ENCODE measurements at places on chromosomes 7 and 10.

- no peak for DNase-seq
These were observed 239.5 kb upstream of the PITRM1 start for GRCh38 chr10:3412071-3412582.

- DNase-seq, result peak; percentile 54
These were observed 140.0 kb downstream of the LHPP start for GRCh38 chr10:124601431-124602120.

GRCh38 chr10:47383261-47384147 is 589 bp downstream of the ZNF488 start:
- DNase-seq, result no peak

DNA sequence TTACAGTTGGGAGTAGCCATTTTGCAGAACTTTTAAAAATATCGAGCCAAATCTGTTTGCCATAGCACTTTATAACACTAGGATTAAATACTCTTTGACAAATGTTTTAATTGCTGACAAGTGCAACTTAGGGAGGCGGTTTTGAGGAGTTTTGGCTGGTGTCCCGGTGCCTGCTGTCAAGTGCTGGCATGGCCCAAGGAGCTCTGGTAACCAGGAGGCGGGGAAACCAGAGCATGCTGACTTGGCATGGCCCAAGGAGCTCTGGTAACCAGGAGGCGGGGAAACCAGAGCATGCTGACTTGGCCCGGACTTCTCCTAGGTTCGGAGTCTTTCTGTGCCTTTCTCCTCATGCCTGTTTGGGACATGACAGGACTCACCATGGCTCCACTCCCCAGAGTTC is 30.8 kb upstream of the ZNF32 start:
- DNase-seq, result no peak

DNA sequence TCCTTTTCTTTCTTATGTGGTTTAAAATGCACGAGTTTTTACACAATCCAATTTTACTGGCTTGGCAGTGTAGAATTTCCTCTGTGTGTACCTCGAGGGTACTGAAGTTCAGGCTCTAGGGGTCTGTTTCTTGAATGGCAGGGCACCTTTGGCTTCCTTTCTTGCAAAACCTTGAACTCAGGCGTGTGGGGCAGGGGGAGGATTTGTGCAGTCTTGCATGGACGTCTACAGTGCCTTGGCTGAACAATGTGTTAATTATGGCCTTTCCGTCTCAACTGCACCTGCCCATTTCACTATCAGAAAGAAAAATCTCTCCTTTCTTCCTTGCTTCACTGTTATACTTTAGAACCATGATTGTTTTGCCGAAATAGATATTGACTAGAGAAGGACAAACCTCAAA is 570.9 kb downstream of the INHBA start:
- peak; percentile 21 for DNase-seq

DNA sequence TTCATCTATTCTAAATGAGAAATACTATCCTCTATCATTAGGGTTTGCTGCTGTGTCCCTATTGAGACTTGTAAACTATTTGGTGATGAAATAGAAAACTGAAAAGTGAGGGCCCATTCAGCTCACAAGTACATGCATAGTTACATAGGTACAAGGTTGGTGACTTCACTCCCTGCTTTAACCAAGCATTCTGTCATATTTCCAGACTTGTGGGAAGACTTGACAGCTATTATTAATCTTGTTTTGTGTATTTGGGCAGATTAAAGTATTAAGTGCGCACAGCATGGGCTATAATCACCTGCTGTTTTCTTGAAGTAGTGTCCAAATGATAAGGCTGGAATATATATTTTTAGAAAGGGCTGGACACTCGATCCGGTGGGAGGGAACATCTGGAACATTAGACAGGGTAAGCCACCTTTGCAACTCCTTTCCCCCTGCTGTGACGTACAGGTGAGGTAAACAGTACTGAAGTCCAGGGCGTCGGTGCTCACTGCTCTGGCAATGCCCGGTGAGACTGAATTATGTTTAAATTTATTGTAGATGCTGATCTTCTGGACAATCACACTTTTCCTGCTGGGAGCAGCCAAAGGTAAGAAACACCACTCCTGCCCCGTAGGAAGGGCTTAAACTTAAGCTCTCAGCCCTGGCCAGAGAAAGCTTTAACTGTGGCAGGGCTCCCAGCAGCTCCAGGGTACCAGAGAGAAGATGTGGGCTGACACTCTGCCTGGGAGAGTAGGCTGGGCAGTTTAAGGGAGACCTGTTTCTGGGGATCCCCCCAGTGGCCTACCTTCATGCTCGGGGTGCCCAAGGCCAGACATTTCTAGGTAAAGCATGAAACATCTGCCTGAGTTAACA is at the start of gene PNLIPRP1:
TSS of gene PNLIPRP1 (plus strand) at position 370 of the 855 bp plus-strand sequence. CDS start at position 541, 171 bp downstream.
- DNase-seq, result no peak

DNA sequence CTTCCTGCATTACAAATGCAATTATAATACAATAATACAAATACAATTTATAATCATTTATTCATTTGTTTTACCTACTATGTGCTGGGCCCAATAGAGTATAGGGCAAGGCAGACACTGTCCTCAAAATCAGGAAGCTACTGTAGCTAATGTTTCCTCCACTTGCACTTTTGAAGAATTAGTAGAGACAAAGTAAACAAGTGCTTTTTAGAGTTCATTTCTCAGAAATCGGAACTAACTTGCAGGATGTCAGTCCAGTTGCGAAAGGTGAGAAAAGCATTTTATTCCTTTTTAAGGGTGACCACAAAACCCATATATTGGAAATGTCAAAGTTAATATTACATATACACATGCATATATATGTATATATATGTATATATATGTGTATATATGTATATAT is 14.2 kb downstream of the ADRB1 start:
- no peak for DNase-seq

DNA sequence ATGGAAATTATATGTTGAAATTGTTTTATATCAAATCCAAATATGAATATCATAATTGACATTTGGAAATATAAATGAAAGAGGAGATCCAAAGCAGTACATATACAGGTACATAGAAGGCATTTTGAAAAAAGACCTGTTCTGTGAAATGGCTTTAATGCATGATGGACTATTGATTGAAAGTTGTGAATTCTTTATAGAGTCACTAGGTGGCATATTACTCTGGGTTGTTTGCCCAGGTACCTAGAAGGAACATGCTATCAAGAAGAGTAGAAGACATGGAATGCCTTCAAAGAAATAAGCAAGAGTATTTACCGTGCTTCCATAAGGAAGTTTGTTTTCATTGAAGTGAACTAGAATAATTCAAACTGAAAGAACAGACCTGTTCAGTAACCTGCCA is 160.0 kb upstream of the ANK3 start:
- DNase-seq, result peak; percentile 12

GRCh38 chr10:53786236-53786900 is 1013.8 kb upstream of the MBL2 start:
- DNase-seq, result peak; percentile 8

DNA sequence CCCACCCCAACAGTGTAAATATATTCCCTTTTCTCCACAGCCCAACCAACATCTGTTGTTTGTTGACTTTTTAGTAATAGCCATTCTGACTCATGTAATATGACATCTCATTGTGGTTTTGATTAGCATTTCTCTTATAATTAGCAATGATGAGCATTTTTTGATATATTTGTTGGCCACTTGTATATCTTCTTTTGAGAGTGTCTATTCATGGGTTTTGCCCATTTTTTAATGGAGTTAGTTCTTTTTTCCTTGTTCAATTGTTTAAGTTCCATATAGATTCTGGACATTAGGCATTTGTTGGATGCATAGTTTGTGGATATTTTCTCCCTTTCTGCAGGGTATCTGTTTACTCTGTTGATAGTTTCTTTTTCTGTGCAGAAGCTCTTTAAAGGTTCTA is 340.1 kb downstream of the NXPH1 start:
- DNase-seq, result no peak

GRCh38 chr7:99375070-99375807 is 709 bp downstream of the ARPC1B start:
- DNase-seq, result peak; percentile 82
